ENCODE measurements at places on chromosomes 13 and 19. TPM values are rescaled to one million over a fixed set of nuclear protein-coding genes. Genes with fewer than 3 reads are reported as not detected.

GRCh38 chr19:29285878-29286277 is 72.9 kb upstream of the UQCRFS1 start:
- no peak overlapping the region for H3K27ac ChIP-seq
- peaks cover 12% of the 10 kb centered on the region for H3K27me3 ChIP-seq
- H3K36me3 ChIP-seq, result no peaks in the 10 kb centered on the region
- H3K4me3 ChIP-seq, result no peak overlapping the region
- no peaks in the 10 kb centered on the region for H3K4me1 ChIP-seq
- DNase-seq, result no peak

The URAD gene
- not detected for total RNA-seq

DNA sequence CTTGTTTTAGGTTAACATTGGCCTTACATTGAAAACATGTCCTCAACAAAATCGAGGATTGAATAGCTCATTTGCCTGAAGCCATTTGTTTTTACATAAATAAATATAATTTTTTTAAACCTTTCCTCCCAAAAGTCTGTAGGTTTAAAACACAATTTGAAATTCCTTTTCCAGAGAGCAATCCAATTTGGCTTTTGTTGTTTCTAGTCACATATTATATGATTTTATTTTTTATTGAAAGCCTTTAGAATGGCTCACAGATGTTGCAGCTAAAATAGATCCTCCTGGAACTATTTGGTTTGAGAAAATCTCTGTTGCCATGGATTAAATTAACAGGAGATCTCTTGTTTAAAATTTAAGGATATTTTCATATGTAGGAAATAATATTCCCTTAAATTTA is 512.6 kb downstream of the KLF5 start:
- no peaks in the 10 kb centered on the region for H3K4me1 ChIP-seq
- no peak for DNase-seq
- no peaks in the 10 kb centered on the region for H3K36me3 ChIP-seq
- no peak overlapping the region for H3K27ac ChIP-seq

The PINLYP gene
- total RNA-seq, result 0.17 TPM

Data from HCT116 (cell line).